Neural cell (in vitro differentiated cells): ENCODE measurements at places on chromosomes 13 and 19. TPM values are rescaled to one million over a fixed set of nuclear protein-coding genes. Genes with fewer than 3 reads are reported as not detected.

The ZNF724 gene
- 2.4 and 3.2 TPM in 2 replicates for polyA plus RNA-seq

The ANGPTL4 gene
- polyA plus RNA-seq, result not detected in 2 replicates

The IGSF23 gene
- not detected in 2 replicates for polyA plus RNA-seq

The ARHGEF18 gene
- polyA plus RNA-seq, result 22.7 and 33.6 TPM in 2 replicates

The TRIM28 gene
- 227 and 256 TPM in 2 replicates for polyA plus RNA-seq
